Tibial nerve (tissue), 4 donors: ENCODE measurements at places on chromosomes 5 and 9. TPM values are rescaled to one million over a fixed set of nuclear protein-coding genes. Genes with fewer than 3 reads are reported as not detected.

GRCh38 chr9:107698779-107699178 is 209.2 kb upstream of the KLF4 start:
- H3K27me3 ChIP-seq, result no peaks in the 10 kb centered on the region
- no peak overlapping the region for H3K27ac ChIP-seq
- no peaks in the 10 kb centered on the region for H3K4me1 ChIP-seq
- no peak overlapping the region for H3K4me3 ChIP-seq
- DNase-seq, result no peak

Gene IL9
- not detected for total RNA-seq

Gene CCIN
- total RNA-seq, result not detected

DNA sequence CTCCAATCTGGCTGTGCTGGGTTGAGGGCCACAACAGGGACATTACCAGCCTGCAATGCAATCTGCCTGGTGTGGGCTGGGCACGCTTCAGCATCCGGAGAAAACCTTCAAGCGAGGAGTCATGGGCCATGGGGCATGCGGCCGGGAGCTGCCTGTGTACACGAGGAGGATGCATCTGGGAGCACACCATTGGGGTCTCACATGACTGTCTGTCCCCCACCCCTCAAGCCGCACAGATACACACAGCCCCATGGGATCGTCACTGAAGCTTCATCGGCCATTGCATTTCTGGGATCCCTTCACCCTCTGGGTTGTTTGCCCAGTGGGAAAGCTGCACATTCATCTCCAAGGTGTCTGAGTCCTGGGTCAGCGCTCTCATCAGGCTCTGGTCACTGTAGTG is 9.9 kb downstream of the LCN1 start:
- H3K4me3 ChIP-seq, result no peak overlapping the region
- H3K27ac ChIP-seq, result no peak overlapping the region

Gene ADGRV1
- total RNA-seq, result 0.90 TPM

DNA sequence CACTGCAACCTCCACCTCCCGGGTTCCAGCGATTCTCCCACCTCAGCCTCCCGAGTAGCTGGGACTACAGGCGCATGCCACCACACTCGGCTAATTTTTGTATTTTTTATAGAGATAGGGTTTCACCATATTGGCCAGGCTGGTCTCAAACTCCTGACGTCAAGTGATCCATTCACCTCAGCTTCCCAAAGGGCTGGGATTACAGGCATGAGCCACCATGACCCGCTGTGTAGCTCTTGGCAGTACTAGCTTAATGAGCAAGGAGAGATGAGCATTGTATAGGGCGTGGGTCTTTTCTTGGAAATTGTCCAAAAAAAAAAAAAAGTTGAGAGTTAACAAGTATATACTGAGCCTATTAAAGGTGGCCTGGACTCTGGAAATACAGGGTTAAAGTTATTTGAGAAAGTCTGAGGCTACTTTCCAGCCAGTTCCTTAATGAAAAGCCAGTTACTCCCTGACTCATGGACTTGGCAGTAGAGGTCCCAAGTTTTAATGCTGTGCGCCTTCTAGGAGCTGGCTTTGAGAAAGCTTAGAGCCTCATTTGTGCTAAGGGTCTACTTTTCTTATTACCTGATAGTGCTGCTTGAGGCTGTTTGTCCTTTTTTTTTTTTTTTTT is 4.2 kb upstream of the FGF18 start:
- peaks cover 8% of the 10 kb centered on the region for H3K4me1 ChIP-seq
- H3K27ac ChIP-seq, result no peak overlapping the region
- peaks cover 35% of the 10 kb centered on the region for H3K36me3 ChIP-seq
- no peaks in the 10 kb centered on the region for H3K27me3 ChIP-seq
- H3K4me3 ChIP-seq, result no peak overlapping the region

GRCh38 chr5:110838961-110839360 is 100.2 kb downstream of the SLC25A46 start:
- no peak overlapping the region for H3K27ac ChIP-seq
- no peak overlapping the region for H3K4me3 ChIP-seq
- no peaks in the 10 kb centered on the region for H3K27me3 ChIP-seq

DNA sequence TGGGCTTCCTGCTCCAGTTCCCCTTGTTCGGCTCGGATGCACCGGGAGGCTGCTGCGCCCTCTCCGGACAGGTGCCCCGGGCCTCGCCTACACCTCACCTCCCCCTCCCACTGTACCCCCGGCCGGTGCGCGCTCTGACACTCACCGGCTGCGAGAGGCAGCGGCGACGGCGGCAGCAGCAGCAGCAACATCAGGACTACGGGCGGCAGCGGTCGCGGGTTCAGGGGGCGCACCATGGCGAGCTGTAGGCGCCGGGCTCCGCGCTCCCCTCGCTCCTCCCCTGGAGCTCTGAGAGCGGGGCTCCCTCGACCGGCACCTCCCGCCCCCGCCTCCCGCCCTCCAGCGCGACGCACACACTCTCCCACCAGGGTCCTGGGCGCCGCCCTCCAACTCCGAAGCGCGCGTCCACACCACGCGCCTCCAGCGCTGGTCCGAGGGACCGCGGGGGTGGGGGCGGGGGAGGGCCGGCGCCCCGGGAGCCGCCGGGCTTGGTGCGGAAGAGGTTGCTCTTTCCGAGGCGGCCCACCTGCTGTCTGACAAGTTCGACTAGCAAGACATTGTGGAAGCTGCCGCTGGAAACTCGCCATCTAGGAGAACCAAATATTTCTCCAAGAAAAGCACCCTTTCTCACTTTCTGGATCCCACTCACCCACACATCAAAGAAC is at the start of gene GFRA3:
GFRA3 (minus strand) TSS at position 433 of the 665 bp plus-strand sequence; CDS start at position 236, 197 bp downstream.
- no peaks in the 10 kb centered on the region for H3K27me3 ChIP-seq
- no peak for DNase-seq
- H3K4me3 ChIP-seq, result peak within 1 kb of the TSS; percentile 27
- no peaks in the 10 kb centered on the region for H3K36me3 ChIP-seq
- H3K4me1 ChIP-seq, result no peaks in the 10 kb centered on the region
- peak within 1 kb of the TSS; percentile 63 for H3K27ac ChIP-seq

- H3K36me3 ChIP-seq, result no peaks in the 10 kb centered on the region
- no peak overlapping the region for H3K4me3 ChIP-seq
Measured at GRCh38 chr5:36637101-36637500, 30.7 kb downstream of the SLC1A3 start.

Gene CCDC180
- total RNA-seq, result 14.0 TPM

GRCh38 chr5:65790371-65791163 is 68.6 kb downstream of the NLN start:
- peaks cover 60% of the 10 kb centered on the region for H3K36me3 ChIP-seq
- H3K27ac ChIP-seq, result no peak overlapping the region
- no peak overlapping the region for H3K4me3 ChIP-seq
- no peaks in the 10 kb centered on the region for H3K27me3 ChIP-seq

DNA sequence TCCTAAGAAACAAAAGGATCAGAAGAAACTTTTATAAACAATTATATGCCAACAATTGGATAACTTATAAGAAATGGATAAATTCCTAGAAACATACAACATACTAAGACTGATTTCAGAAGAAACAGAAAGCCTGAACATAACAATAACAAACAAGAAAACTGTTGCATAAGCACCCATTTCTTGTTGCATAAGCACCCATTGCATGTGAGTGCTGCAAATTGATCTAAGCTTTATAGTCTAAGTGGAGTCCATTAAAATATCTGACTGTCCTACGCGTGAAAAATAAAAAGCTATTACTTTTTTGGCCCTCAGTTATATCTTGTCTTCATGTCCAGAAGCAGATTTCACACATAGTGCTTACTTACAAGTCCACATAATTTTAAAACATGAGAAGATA is 19.3 kb downstream of the TYRP1 start:
- H3K36me3 ChIP-seq, result no peaks in the 10 kb centered on the region
- no peak for DNase-seq
- no peak overlapping the region for H3K27ac ChIP-seq
- no peak overlapping the region for H3K4me3 ChIP-seq
- H3K4me1 ChIP-seq, result no peaks in the 10 kb centered on the region

GRCh38 chr5:2883771-2884170 is 132.3 kb upstream of the IRX2 start:
- H3K4me1 ChIP-seq, result no peaks in the 10 kb centered on the region
- H3K27me3 ChIP-seq, result no peaks in the 10 kb centered on the region
- H3K4me3 ChIP-seq, result no peak overlapping the region
- DNase-seq, result no peak

DNA sequence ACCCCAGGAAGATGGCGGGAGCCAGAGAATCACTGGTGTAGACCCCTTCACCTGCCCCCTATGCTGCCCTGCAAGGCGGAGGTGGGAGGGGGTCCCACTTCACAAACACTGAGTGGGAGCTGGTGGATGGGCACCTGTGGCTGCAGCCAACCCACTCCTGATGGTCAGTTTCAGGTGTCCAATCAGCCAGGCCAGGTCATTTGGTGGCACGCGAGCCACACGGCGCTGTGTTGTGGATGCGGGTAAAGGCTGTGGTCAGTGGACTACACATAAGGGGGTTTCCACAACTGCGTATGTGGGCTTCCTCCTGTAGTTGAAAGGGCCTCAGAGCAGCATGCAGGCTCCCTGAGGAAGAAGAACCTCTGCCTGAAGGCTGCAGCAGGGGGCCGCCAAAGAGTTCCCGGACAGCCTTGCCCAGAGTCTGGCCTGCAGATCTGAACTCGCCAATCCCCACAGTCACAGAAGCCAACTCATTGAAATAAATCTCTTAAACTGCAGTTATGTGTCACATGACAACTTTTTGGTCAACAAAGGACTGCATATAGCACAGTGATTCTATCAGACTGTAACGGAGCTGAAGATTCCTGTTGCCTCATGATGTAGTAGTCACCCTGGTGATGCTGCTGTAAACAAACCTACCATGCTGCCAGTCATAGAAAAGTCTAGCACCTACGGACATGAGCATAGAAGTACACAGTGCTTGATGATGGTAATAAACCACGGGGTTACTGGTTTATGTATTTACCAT is 284.7 kb upstream of the IRX2 start:
- no peaks in the 10 kb centered on the region for H3K36me3 ChIP-seq
- H3K27ac ChIP-seq, result no peak overlapping the region
- no peaks in the 10 kb centered on the region for H3K27me3 ChIP-seq
- H3K4me3 ChIP-seq, result no peak overlapping the region
- no peak for DNase-seq

DNA sequence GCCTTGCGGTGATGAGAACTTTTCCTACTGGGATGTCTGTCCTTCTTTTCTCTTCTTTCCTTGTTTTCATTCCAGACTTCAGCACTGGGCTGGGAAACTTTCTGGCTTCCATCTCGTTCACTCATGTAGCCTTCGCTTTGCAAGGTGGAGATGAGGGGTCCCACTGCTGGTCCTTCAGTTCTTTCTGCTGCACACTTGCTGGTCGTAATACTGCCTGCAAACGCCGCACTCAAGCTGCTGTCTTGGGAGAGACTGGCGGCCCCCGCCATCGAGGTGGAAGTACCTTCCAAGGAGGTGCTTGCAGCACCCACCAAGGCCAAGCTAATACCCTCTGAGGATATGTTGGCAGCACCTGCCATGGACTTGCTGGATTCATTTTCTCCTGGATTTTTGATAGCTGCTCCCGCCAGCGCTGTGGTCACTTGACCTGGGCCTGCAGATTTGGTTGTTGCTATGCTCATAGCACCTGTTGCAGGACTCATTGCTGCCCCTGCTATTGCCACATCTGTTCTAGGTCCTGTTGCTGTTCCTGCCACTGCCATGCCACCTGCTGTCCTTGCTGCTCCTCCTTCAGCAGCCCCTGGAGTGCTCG is 3.0 kb downstream of the GARIN3 start:
- no peak overlapping the region for H3K4me3 ChIP-seq
- no peak overlapping the region for H3K27ac ChIP-seq
- no peak for DNase-seq
- no peaks in the 10 kb centered on the region for H3K27me3 ChIP-seq
- H3K36me3 ChIP-seq, result no peaks in the 10 kb centered on the region

- H3K36me3 ChIP-seq, result no peaks in the 10 kb centered on the region
- H3K27me3 ChIP-seq, result no peaks in the 10 kb centered on the region
- no peak for DNase-seq
- H3K27ac ChIP-seq, result no peak overlapping the region
- no peaks in the 10 kb centered on the region for H3K4me1 ChIP-seq
Measured at GRCh38 chr5:135232958-135233357, 166.1 kb downstream of the MACROH2A1 start.

- no peaks in the 10 kb centered on the region for H3K4me1 ChIP-seq
- no peak overlapping the region for H3K27ac ChIP-seq
- no peaks in the 10 kb centered on the region for H3K36me3 ChIP-seq
- H3K4me3 ChIP-seq, result no peak overlapping the region
- no peak for DNase-seq
- no peaks in the 10 kb centered on the region for H3K27me3 ChIP-seq
Measured at GRCh38 chr5:6721442-6721841, 8.2 kb downstream of the TENT4A start.

GRCh38 chr9:7173139-7173538 is 415.4 kb downstream of the KDM4C start:
- no peaks in the 10 kb centered on the region for H3K27me3 ChIP-seq
- no peak overlapping the region for H3K4me3 ChIP-seq
- no peak for DNase-seq
- H3K27ac ChIP-seq, result no peak overlapping the region
- H3K4me1 ChIP-seq, result no peaks in the 10 kb centered on the region

GRCh38 chr5:31131381-31131891 is 62.0 kb upstream of the CDH6 start:
- no peak for DNase-seq
- no peak overlapping the region for H3K4me3 ChIP-seq
- H3K27me3 ChIP-seq, result no peaks in the 10 kb centered on the region

DNA sequence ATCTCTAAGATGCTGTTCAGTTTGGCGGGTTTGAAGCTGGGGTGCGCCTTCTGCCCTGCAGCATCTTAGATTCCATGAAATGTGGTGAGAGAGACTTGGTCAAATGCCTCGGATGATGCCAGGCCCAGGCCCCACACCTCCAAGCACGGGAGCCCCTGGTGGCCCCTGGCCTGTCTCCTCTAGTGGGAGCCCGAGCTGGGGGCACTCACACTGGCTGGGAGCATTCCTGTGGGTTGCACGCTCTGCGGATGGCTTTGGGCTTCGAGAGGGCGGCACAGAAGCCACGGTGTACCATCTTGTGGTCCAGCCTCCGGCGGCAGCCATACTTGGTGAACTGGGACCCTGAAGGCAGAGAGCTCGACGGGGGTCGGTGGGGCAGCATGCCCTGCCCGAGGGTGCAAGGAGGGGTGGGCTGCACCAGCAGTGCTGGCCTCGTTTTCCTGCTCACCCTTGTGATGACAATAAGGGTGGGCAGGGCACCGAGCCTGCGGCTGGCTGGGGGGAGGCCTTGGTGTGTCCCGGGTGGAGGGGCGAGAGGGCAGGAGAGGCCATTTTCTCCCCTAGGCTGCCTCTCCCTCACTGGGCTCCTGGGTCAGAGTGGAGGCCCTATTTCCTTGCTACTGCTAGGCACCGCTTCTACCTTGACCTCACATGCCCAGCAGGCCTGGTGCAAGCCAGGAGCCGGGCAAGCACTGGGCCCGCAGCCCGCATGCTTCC is 65.8 kb downstream of the ZNF354C start:
- H3K4me1 ChIP-seq, result no peaks in the 10 kb centered on the region
- H3K36me3 ChIP-seq, result peaks cover 99% of the 10 kb centered on the region
- no peak for DNase-seq
- no peak overlapping the region for H3K4me3 ChIP-seq
- H3K27me3 ChIP-seq, result no peaks in the 10 kb centered on the region

Gene SLC45A2
- not detected for total RNA-seq
